ENCODE measurements at places on chromosomes 5 and 9. TPM values are rescaled to one million over a fixed set of nuclear protein-coding genes. Genes with fewer than 3 reads are reported as not detected.

DOCK2 gene
- total RNA-seq = 6.1 TPM

OR1J2 gene
- not detected for total RNA-seq

CSF1R gene
- total RNA-seq = 0.40 TPM

UBE2QL1 gene
- total RNA-seq = not detected

NACC2 gene
- 34.4 TPM for total RNA-seq

CCDC192 gene
- not detected for total RNA-seq

CCL19 gene
- total RNA-seq = not detected

PHF2 gene
- 16.7 TPM for total RNA-seq

LURAP1L gene
- 3.3 TPM for total RNA-seq

SHOC1 gene
- total RNA-seq = not detected

ELAVL2 gene
- 4.4 TPM for total RNA-seq

MED10 gene
- total RNA-seq = 19.6 TPM

BRINP1 gene
- 0.23 TPM for total RNA-seq

ITGA2 gene
- 1.5 TPM for total RNA-seq

ADGRD2 gene
- total RNA-seq = not detected

NRG2 gene
- total RNA-seq = not detected

FRMPD1 gene
- total RNA-seq = 1.1 TPM

RLN2 gene
- total RNA-seq = not detected

IL7R gene
- total RNA-seq = 7.3 TPM

SLC12A2 gene
- 32.9 TPM for total RNA-seq

FCN2 gene
- total RNA-seq = not detected

RNF183 gene
- not detected for total RNA-seq

GBGT1 gene
- total RNA-seq = 1.3 TPM

DAB2IP gene
- 4.4 TPM for total RNA-seq

SRA1 gene
- total RNA-seq = 44.2 TPM

PFN3 gene
- not detected for total RNA-seq

VCAN gene
- total RNA-seq = 160 TPM

MFAP3 gene
- 45.1 TPM for total RNA-seq

FOXI1 gene
- total RNA-seq = not detected

PITX1 gene
- 2.2 TPM for total RNA-seq

GABRA6 gene
- total RNA-seq = not detected

CCDC183 gene
- total RNA-seq = 1.4 TPM

ADCY2 gene
- total RNA-seq = not detected

SLIT3 gene
- under 0.01 TPM for total RNA-seq

SLC6A7 gene
- total RNA-seq = not detected

SWI5 gene
- total RNA-seq = 41.7 TPM

OTP gene
- not detected for total RNA-seq

ATP10B gene
- not detected for total RNA-seq

PCDHGA12 gene
- total RNA-seq = 6.1 TPM

ASPN gene
- total RNA-seq = not detected

CTXN3 gene
- not detected for total RNA-seq

REEP2 gene
- total RNA-seq = 11.0 TPM

All from LHCN-M2 (cell line).